Body of pancreas (tissue), 4 donors: ENCODE measurements at places on chromosomes 5 and 9. TPM values are rescaled to one million over a fixed set of nuclear protein-coding genes. Genes with fewer than 3 reads are reported as not detected.

The NTNG2 gene
- total RNA-seq, result 2.0 TPM

- DNase-seq, result no peak
Observed at GRCh38 chr9:75939536-75940111, 49.2 kb downstream of the PCSK5 start.

DNA sequence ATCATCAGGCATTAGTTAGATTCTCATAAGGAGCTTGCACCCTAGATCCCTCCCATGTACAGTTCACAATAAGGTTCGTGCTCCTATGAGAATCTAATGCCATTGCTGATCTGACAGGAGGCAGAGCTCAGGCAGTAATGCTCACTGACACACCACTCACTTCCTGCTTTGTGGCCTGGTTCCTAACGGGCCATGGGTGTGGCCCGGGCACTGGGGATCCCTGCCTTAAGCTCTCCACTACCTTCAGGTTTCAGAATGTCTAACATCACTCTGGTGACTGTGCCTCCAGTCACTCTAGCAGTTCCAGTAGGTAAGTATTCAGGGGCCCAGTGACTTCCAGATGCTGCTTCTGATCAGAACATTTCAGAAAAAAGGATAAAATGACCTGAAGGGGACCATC is 152.4 kb downstream of the LRRC70 start:
- DNase-seq, result no peak

DNA sequence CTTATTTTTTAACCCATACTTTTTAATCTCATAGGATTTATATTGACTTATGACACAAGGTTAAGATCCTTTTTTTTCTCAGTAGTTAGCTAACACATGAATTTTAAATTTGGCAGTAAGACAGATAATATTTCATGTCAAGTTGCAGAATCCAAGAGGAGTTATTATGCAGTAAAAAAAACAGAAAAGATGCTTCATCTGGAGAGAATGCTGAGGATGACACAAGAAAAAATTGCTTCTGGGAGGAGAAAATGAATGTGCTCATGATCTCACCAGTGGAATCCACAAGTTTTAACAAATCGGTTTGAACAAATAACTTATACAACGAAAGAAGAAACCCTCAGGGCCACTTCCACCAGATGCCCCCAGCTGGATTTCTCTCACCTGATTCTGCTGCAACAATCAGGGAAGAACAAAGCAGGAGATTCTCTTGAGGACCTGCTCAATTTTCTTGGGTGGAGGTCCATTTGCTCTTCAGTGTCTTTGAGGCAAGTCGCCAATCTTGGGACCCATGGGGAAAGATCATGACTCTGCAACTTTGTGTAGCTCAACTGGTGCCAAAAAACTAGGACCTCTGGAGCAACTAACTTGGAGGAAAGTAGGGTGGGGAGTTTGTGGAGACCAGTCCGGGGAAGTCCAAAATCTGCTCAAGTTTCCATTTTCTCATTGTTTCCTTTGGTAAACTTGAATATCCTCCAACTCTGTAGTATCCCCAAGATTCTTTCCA is 50.5 kb upstream of the TNFSF15 start:
- no peak for DNase-seq

DNA sequence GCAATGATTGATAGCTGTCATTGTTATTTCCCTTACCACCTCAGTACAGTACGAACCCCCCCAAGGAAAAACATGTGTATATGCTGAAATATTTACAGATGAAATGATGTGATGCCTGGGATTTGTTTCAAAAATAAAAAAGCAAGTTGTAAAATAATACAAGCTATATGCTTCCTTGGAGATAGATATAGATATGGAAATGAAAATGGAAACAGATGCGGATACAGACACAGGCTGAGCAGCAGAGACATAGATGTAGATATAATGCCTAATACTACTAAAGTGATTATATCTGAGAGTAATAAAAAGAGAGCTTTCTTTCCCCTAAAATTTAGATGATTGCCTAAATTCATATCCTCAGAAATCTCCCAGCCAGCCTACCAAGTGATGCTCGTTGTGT is 127.5 kb upstream of the TNPO1 start:
- no peak for DNase-seq
